NAMALWA (cell line): ENCODE measurements at places on chromosomes 11 and 22.

DNA sequence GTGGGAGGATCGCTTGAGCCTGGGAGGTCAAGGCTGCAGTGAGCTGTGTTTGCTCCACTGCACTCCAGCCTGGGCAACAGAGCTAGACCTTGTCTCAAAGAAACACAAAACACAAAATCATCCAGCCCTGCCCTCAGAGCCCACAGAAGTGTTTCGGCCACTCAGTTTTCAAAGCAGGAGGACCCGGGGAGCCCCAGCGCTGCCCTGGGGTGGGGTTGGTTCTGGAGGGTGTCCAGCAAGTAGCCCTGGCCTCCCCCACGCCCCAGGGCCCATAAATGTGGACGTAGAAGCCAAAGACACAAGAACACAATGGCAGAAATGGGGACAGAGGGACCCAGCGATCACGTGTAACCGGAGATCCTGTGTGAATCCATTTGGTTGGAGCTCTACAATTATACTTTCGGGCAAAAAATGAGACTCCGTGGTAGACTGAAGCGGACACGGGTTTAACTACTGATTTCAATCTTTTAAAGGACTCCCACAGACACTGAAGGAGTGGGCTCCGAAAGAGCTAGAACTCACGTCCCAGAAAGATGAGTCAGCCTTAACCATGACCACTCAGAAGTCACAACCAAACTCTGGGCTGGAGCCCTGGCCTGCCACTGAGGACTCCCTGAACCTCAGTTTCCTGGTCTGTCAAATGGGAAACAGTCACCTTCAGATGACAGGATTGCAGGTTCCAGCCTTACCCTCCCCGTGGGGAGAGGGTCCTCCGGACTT, 9.0 kb upstream of the CYTH4 start:
- no peak for DNase-seq

- DNase-seq = no peak
Observed at GRCh38 chr11:82176365-82176764, 557.3 kb downstream of the FAM181B start.

DNA sequence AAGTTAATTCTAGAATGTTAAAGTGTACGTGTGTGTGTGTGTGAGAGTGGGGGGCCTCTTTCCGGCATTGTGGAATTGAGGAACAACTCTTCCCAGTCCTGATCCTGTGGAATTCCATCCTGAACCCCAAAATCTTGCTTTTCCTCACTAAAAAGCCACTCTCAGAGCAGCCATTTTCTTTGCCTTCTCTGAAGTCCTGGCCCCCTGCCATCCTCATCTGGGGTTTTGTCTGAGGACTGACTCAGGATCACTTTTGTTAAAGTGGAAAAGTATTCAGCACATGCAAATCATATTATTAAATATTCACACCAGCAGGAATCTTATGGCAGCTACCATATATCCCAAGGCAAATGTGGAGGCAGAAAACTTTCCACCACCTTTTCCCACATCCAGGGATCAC, 3.8 kb downstream of the SCN4B start:
- DNase-seq = no peak

DNA sequence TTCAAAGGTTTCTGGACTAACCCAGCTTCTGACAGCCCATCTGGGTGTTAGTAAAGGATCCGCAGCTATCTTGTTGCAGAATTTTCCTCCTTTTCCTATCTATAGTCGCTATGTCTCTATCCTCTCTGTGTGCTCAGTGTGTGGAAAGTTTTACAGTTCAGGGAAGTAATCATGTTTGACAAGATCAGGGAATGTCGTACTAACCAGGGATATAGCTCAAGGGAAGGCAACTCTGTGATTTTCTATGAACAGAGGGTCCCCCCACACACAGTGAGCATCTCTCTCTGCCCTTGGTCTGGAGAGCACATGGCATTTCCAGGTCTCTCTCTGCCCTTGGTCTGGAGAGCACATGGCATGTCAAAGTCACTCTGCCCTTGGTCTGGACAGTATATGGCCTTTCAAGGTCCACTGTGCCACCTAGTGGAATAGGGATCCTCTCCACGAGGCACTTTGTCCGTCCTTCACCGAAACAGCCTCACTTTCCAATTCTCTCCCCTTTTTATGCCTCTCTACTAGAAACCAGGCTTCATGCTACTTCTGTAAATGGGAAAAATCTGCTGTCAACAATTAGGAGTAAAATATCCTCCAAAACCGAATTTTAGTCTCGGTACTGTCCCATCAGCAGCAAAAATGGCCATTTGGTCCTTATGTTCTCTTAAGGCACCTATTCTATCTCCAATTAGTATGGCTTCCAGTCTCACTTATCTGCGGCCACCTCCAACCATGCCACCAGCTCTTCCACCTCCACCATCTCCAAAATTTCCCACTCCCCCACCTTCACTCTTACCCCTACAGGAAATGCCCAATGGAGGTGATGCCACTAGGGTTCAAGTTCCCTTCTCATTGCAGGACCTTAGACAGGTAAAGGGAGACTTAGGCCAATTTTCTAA, 88.7 kb downstream of the IGLL5 start:
- DNase-seq = no peak

DNA sequence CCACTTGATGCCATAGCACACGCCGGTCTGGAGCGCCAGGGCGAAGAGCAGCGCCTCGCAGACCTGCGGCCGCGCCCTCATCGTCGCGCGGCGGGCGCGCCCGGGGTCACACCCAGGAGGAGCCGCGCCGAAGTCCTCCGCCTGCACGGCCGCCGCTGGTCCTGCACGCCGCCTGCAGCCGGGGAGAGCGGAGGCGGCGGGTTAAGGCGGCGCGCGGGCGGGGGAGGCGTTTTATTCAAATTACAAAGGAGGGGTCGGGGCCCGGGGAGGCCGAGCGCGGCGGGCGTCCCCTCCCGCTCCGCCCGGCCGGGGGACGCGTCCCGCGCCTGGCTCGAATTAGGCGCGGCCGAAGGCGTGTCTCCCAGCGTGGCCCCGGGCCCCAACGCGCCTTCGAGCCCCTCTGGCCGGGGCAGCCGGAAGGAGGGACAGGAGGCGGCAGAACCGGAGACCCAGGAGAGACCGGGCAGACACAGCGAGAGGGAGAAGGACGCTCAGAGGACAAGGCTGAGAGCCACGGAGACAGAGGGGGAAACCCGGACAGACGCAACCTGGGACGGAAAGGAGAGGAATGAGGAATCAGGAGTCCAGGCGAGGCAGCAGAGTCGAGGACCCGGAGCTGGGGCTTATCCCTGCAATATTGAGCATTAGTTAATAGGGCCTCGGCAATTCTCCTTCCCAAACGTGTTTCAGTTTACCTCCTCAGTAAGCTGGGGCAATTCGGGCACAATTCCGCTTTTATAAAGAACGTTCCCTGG, at the start of gene WNT11:
WNT11 (minus strand) TSS at position 176 of the 755 bp plus-strand sequence; CDS start at position 81, 95 bp downstream.
- no peak for DNase-seq

GRCh38 chr11:7595951-7596350, 77.3 kb downstream of the CYB5R2 start:
- DNase-seq = no peak

- no peak for DNase-seq
Observed at GRCh38 chr11:107050121-107050520, 31.8 kb upstream of the GUCY1A2 start.

DNA sequence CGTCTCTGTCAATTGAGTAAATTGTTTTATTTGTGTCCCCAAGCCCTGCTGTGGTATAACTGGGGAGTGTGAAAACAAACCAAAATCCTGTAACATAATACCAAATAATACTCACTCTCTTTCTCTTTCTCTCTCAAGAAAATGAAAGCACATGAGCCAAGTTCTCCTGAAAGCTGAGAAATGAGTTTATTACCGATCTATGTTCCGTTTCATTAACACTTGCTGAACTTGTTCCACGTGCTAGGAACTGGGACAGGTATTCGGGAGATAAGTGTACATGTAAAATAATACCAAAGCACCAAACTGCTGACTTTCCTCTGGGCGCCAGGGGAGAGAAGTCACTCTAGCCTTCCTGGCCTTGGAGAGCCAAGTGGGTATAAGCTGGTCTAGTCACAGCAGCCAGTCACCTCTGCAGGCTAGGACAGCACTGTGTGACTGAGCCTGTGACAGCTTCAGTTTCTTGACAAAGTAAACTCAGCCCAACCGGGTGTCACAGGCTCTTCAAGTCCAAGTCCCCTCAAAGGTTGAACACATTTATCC, 23.1 kb downstream of the CD6 start:
- DNase-seq = no peak

- DNase-seq = no peak
Observed at GRCh38 chr11:1728301-1728700, 22.1 kb downstream of the IFITM10 start.

DNA sequence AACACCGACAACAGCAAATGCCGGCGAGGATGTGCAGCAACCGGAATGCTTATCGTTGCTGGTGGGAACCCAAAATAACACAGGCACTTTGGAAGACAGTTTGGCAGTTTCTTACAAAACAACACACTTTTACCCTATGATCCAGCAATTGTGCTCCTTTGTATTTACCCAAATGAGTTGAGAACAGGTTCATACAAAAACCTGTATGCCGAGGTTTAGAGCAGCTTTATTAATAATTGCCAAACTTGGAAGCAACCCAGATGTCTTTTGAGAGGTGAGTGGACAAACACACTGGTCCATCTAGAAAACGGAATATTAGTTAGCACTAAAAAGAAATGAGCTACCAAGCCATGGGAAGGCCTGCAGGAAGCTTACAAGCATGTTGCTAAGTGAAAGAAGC, 118.9 kb downstream of the CTTN start:
- no peak for DNase-seq

DNA sequence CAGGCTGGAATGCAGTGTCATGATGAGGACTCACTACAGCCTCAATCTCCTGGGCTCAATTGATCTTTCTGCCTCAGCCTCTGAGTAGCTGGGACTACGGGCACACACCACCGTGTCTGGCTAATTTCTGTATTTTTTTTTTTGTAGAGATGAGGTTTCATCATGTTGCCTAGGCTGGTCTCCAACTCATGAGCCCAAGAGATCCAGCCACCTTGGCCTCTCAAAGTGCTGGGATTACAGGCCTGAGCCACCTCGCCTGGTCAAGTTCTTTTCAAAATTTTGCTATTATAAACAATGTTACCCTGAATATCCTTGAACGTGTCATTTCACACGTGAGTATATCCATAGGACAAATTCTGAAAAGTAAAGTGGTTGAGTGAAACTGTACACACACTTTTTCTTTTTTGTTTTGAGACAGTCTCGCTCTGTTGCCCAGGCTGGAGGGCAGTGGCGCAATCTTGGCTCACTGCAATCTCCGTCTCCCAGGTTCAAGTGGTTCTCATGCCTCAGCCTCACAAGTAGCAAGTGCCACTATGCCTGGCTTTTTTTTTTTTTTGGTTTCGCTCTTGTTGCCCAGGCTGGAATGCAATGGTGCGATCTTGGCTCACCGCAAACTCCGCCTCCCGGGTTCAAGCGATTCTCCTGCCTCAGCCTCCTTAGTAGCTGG, 21.6 kb upstream of the EP300 start:
- no peak for DNase-seq

- DNase-seq = no peak
Observed at GRCh38 chr11:69049490-69049867, 747 bp downstream of the TPCN2 start.

DNA sequence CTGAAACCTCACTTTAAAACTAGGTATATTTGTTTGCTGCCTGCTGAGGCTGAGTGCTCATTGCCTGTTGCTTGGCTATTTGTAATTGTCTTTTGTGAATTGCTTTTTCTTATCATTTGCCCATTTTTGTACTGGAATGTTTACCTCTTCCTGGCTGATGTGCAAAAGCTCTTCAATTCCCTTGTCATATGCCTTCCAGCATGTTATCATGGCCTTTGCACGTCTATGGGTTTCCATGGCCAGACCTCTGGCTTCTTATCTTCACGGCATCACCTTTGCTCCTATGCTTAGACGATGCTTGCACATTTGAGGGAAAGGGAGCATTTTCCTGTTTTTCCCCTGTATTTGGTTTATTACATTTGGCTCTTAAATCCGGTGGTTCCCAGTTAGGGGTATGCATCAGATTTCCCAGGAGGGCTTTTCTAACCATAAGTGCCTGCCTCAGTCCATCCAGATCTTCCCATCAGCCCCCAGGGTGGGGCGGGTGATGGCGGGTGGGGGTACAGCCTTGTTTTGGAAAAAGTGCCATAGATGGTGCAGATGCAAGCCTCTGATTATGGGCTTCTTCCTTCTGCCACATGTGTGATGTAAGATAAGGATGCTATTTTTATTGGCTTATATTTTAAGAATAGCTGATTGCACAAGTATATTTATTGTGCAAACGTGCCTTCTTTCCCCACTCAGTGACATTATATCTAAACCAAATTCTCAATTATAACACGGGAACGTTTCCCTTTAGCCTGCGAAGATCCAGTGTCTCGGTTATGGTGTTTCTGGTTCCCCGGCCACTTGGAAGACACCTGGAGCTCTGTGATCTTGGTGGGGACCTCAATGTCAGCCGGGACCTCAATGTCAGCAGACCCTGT, 70.6 kb upstream of the SEPTIN5 start:
- no peak for DNase-seq

DNA sequence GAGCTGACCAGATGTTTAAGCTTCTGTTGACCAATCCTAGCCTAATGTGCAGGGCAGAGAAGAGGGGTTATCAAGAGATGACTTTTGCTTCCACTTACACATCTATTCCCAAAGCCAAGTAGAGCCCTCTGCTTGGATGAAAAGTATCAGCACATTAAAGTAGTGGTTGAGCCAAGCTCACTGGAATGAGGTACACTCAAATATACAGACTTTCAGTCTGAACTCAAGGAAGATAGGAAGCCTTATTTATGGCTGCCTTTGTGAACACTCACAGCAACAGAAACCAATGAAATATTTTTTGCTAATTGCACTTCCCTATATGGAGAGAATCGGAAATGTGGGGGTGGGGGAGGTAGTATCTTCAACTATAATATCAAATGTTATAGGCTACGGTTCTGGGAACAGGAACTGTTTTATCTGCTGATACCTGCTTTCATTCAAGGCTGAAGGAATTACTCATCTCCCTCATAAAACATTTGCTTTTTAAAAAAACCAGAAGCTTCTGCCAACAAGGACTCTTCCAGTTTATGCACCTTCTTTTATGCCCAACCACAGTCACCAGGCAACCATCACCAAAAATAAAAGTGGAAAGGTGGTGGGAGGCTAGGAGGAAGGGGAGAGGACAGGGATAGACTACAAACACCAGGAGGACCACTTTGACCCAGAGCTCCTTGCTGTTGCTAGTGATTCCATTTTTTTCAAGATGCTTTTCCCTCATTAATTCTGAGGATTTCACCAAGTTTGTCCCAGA, 91.2 kb downstream of the CLPB start:
- no peak for DNase-seq

GRCh38 chr11:80748207-80748925, 1307.5 kb upstream of the TENM4 start:
- no peak for DNase-seq
